Heart right ventricle (tissue), 16 donors: ENCODE measurements at places on chromosomes 16 and 17.

DNA sequence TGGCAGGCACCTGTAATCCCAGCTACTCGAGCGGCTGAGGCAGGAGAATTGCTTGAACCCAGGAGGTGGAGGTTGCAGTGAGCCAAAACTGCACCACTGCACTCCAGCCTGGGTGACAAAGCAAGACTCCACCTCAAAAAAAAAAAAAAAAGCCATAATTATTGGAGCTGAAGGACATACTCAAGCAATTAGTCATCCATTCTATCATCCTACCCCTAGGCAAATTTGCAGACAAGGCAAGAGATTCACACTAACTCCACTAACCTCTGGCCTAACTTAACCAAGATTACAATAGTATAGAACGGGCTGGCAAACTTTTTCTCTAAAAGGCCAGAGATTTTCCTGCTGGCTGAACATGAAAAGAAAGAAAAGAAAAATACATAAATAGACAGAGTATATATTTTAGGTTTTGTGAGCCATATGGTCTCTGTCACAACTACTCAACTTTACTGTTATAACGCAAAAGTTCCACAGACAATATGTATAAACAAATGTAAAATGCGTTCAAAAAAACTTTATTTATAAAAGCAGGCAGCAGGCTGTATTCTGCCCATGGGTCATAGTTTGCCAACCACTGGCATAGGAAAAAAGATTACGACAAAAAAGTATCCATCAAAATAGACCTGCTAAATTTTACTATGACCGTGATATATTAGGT is 29.7 kb downstream of the BRIP1 start:
- no peak overlapping the region for H3K27ac ChIP-seq
- DNase-seq: no peak
- H3K36me3 ChIP-seq: no peaks in the 10 kb centered on the region
- no peaks in the 10 kb centered on the region for H3K4me1 ChIP-seq
- H3K4me3 ChIP-seq: no peak overlapping the region

- no peaks in the 10 kb centered on the region for H3K36me3 ChIP-seq
- no peak overlapping the region for H3K4me3 ChIP-seq
- no peaks in the 10 kb centered on the region for H3K27me3 ChIP-seq
- H3K4me1 ChIP-seq: peaks cover 47% of the 10 kb centered on the region
Measured at GRCh38 chr17:2656283-2656682, 55.3 kb downstream of the CLUH start.

DNA sequence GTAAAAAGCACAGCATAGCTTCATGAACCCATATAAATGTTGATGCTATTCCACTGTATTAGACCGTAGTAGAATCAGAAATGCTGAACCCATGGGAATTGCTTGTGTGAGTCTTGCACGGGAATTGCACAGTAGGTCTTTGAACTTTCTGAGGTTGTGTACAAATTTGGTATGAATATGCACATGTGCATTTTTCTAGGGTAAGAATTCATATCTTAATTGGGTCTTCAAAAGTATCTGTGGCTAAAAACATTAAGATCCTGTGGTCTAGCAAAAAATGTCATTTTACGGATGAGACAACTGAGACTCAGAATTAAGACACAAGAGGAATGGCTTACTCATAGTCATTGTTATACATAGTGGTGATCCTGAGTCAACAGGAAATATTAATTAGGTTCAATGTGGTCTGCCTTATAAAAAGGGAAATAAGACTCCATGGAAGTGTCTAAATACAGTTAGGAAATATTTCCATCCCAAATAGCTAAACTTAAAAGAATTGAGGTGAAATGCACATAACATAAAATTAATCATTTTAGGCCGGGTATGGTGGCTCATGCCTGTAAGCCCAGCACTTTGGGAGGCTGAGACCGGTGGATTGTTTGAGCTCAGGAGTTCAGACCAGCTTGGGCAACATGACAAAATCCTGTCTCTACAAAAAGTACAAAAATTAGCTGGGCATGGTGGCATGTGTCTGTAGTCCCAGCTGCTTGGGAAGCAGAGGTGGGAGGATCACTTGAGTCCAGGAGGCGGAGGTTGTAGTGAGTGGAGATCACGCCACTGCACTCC is 22.8 kb downstream of the TAOK1 start:
- no peaks in the 10 kb centered on the region for H3K27me3 ChIP-seq
- no peaks in the 10 kb centered on the region for H3K36me3 ChIP-seq
- no peak overlapping the region for H3K4me3 ChIP-seq
- H3K27ac ChIP-seq: no peak overlapping the region

DNA sequence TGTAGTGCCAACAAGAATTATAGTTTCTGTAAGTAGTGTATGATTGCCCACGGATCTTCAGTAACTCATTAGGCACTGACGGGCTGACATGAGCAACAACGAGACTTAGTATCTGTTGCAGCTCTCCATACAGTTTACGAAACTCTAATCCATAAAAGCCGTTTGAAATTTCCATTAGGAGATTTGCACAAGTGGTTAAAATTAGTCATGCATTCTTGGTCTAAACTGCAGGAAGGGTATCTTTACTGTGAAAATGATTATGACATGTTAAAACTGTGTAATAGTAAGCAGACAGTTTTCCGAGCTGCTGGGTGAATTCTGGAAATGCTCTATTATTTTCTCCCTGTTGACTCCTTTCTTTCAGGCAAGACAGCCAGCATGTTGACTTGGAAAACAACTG is 605.0 kb downstream of the WWOX start:
- H3K36me3 ChIP-seq: no peaks in the 10 kb centered on the region
- no peak for DNase-seq
- no peaks in the 10 kb centered on the region for H3K27me3 ChIP-seq
- no peaks in the 10 kb centered on the region for H3K4me1 ChIP-seq
- no peak overlapping the region for H3K4me3 ChIP-seq

DNA sequence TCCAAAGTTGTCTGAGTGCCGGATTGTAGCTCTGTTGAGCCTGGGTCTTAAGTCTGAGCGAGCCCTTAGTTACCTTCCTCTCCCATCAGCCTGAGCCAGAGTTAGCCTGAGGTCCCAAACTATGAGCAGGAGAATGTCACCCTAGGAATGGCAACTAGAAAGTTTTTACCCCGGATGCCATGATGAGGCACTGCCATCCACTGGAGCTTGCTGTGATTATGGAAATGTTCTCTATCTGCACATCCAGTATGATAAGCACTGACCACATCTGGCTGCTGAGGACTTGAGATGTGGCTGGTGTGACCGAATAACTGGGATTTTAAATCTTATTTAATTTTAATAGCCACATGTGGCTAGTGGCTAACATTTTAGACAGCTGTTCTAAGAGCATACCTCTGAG is 550.0 kb downstream of the CDH13 start:
- DNase-seq: no peak
- no peak overlapping the region for H3K4me3 ChIP-seq
- no peaks in the 10 kb centered on the region for H3K27me3 ChIP-seq
- no peaks in the 10 kb centered on the region for H3K4me1 ChIP-seq
- H3K36me3 ChIP-seq: no peaks in the 10 kb centered on the region

DNA sequence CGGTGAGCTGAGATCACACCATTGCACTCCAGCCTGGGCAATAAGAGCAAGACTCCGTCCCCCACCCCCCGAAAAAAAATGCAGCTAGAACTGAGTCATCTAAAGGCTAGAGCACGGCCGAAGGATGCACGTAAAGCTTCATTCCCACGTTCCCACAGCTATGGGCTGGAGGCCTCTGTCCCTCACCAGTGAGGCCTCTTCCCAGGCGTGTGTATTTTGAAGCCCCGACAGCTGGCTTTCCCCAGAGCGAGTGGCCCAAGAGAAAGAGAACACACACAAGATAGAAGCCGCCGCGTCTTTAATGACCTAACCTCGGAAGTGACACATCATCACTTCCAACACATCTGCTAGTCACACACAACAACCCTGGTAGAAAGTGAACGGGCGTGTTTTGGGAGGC is 6.6 kb upstream of the KCTD5 start:
- H3K27me3 ChIP-seq: no peaks in the 10 kb centered on the region
- no peak overlapping the region for H3K4me3 ChIP-seq

GRCh38 chr16:23257682-23258081 is 44.4 kb upstream of the SCNN1B start:
- H3K36me3 ChIP-seq: no peaks in the 10 kb centered on the region
- no peaks in the 10 kb centered on the region for H3K27me3 ChIP-seq
- no peak for DNase-seq
- H3K27ac ChIP-seq: no peak overlapping the region
- no peaks in the 10 kb centered on the region for H3K4me1 ChIP-seq

- H3K4me1 ChIP-seq: no peaks in the 10 kb centered on the region
- no peaks in the 10 kb centered on the region for H3K27me3 ChIP-seq
- no peak within 1 kb of the TSS for H3K4me3 ChIP-seq
- H3K27ac ChIP-seq: no peak within 1 kb of the TSS
- DNase-seq: no peak
Measured at GRCh38 chr17:10421900-10422542, at the start of gene MYH8. Gene MYH8 (minus strand): TSS chr17:10421950. CDS start chr17:10420227, 1,723 bp downstream.

DNA sequence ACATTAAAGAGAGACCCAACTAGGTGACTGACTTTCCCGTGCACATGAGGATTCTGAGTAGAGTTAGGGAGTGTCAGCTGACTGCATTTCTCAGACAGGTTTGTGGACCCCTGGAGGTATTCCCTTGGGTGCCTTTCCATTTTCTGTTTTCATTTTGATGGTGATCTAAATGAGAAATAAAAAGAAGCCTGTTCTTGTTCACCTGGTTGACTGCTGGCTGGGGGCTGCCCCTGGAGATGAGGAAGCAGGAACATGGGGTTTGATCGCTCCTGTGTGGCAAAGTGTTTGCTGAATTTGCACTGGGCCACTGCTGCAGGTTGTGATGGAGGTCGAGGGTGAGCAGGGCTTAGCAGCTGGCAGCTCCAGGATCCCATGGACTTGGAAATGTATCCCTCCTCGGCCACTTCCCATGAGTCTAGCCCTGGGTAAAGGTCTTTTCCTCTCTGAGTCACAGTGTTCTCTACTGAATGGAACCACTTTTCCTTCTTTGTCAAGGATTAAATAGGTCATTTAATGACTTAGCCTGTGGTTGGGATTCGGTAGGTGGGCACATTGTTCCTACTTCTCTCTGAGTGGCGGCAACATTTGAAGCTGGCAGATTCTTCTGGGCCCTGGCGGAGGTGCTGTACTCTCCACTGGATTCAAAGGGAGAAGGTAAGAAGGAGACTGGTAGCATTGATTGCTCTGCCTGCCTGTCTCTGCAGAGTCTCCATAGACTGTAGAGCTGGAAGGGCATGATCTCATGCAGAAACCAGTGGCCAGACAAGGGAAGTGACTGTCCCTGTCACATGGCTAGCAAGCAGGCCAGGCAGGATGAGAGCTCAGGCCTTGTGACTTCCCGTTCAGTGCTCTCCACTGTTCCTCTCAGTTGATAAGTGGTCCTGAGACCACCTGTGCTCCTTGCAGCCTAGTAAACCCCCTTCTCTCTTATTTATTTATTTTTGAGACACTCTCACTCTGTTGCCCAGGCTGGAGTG is 17.9 kb downstream of the SNX29 start:
- H3K36me3 ChIP-seq: no peaks in the 10 kb centered on the region
- H3K4me3 ChIP-seq: no peak overlapping the region

DNA sequence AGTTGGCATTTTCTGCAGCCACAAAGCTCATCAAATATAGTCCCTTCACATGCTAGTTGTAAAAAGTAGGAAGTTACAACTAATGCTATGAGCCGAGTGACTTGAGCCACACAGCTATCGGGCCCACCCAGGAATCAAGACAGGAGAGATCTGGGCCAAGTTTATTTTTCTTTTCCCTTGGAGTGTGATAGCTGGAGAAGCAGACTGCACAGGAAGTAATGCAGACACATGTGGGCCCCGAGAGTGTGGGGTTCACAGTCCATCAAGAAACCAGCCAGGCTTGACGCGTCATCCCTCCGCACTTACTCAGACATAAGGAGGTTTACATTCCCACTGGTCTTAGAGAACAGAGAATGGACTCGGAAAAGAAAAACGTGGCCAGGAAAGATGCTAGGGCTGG is 403.1 kb upstream of the CDH11 start:
- H3K4me3 ChIP-seq: no peak overlapping the region
- no peak for DNase-seq
- H3K36me3 ChIP-seq: no peaks in the 10 kb centered on the region
- no peaks in the 10 kb centered on the region for H3K4me1 ChIP-seq
- no peaks in the 10 kb centered on the region for H3K27me3 ChIP-seq

DNA sequence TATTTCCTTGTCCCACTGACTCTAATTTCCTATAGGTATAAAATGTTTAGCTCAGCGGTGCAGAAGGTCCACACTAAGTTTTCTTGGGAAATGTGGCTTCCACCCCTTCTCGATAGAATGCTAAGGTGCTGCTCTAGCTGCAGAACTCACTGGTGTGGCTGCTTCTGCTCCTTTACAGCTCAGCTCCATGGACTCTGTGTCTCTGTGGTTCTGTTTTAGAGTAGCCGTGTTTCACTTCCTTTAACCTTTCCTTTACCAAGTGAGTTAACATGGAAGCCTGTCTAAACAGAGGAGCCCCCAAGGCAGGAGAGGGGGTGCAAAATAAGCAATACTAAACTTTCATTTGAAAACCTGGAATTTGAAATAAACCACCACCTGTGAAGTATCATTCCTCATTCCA is 65.3 kb downstream of the SPECC1 start:
- H3K36me3 ChIP-seq: no peaks in the 10 kb centered on the region
- no peaks in the 10 kb centered on the region for H3K27me3 ChIP-seq
- H3K4me1 ChIP-seq: peaks cover 26% of the 10 kb centered on the region
- no peak for DNase-seq
- H3K4me3 ChIP-seq: peak overlapping the region; percentile 25
- H3K27ac ChIP-seq: peak overlapping the region; percentile 74

DNA sequence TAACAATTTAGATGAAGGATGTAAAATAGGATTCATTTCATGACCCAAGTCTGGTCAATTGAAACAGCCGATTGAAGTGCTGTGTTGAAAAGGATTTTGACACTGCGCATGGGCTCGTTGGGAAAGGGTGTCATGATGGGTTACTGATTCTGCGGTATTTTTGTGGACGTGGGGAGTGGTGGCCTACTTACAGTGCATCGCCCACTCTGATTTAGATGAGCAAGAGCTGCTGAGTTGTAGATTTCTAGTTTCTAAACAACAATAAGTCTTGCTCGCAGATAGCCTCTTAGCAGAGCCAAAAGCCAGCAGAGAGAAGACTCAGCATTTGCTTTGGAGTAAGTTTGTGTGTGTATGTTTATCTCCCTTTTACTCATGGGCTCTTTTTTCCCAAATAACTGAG is 731.0 kb downstream of the MAF start:
- no peaks in the 10 kb centered on the region for H3K36me3 ChIP-seq
- no peaks in the 10 kb centered on the region for H3K27me3 ChIP-seq
- H3K4me3 ChIP-seq: no peak overlapping the region
- no peaks in the 10 kb centered on the region for H3K4me1 ChIP-seq
- no peak overlapping the region for H3K27ac ChIP-seq
- no peak for DNase-seq

DNA sequence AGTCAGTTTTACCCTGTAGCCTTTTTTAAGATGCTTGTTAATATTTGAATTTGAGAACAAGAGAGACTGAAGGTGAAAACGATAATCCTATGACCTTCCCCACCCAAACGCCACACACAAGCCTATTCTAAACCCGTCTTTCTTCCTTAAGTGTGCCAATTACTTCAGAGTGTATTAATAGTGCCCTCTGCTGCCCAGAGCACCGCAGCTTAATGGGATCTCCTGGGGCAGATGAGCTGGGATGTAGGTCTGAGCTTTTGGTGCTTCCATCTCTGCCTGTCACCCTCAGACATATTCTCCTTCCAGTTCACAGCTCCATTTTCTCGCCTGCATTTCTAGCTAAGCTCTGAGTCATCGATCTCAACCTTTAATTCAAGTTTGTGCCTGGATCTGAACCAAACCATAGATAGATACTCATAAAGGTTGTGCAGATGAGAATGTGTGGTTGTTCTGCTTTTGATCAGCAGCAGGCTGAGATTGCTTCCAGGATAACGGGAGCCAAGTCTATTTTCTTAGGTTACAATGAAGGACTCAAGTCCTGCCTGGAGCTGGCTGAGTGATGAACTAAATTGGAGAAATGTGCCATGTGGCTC is 46.4 kb upstream of the CDH13 start:
- no peaks in the 10 kb centered on the region for H3K4me1 ChIP-seq
- H3K27me3 ChIP-seq: no peaks in the 10 kb centered on the region
- H3K36me3 ChIP-seq: no peaks in the 10 kb centered on the region
- DNase-seq: peak; percentile 15
- H3K27ac ChIP-seq: no peak overlapping the region
- no peak overlapping the region for H3K4me3 ChIP-seq
